SJCRH30 (cell line): ENCODE measurements at places on chromosomes 12 and 14. TPM values are rescaled to one million over a fixed set of nuclear protein-coding genes. Genes with fewer than 3 reads are reported as not detected.

Gene ANO6
- 55.1 and 60.7 TPM in 2 replicates for total RNA-seq

Gene KSR2
- total RNA-seq, result 0.05 and 0.06 TPM in 2 replicates

Gene IRAK3
- 49.8 and 57.3 TPM in 2 replicates for total RNA-seq

- H3K4me1 ChIP-seq, result no peaks in the 10 kb centered on the region
- no peak overlapping the region for H3K4me3 ChIP-seq
- peak; percentile 65 for DNase-seq
- H3K27me3 ChIP-seq, result no peaks in the 10 kb centered on the region
Observed at GRCh38 chr14:43894534-43894933, 612.5 kb downstream of the FSCB start.

- no peak overlapping the region for H3K4me3 ChIP-seq
- no peak overlapping the region for H3K27ac ChIP-seq
- no peak for DNase-seq
- no peaks in the 10 kb centered on the region for H3K4me1 ChIP-seq
- no peaks in the 10 kb centered on the region for H3K27me3 ChIP-seq
- no peaks in the 10 kb centered on the region for H3K36me3 ChIP-seq
Observed at GRCh38 chr14:99079061-99079727, 192.8 kb downstream of the BCL11B start.

DNA sequence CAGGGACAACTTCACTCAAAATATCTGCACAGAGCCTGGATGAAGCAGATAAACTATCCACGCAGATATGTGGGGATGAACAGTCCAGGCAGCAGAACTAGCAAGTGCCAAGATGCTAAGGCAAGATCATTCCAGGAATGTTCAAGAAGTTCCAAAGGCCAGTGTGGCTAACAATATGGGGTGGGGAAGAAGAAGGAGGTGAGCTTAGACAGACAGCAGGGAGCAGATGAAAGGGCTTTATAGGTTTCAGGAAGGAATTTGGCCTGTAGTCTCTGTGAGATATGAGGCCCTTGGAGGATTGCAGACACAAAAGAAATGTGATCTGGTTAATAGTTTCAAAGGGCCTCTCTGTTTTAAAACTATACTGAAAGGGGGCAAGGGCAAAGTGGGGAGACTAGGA, 63.5 kb upstream of the PPM1H start:
- H3K27ac ChIP-seq, result no peak overlapping the region
- H3K36me3 ChIP-seq, result no peaks in the 10 kb centered on the region
- H3K4me1 ChIP-seq, result no peaks in the 10 kb centered on the region
- no peak for DNase-seq
- H3K4me3 ChIP-seq, result no peak overlapping the region

DNA sequence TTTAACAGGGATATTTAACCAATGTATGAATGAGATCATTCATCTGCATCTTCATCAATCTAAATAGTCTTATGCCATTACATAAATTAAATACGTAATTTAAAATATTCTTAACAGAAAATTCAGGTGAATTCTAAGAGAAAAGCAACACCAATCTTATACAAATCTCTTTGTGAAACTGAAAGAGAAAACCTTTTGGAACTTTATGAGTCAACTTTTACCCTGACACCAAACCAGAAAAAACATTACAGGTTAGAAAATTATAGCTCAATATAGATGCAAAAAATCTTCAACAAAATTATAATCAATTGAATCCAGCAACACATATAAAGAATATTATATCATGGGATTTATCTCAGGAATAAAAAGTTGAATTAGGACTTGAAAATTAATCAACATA, 3.4 kb downstream of the GLIPR1L1 start:
- H3K27me3 ChIP-seq, result no peaks in the 10 kb centered on the region
- no peak for DNase-seq
- no peaks in the 10 kb centered on the region for H3K4me1 ChIP-seq
- no peak overlapping the region for H3K4me3 ChIP-seq
- no peak overlapping the region for H3K27ac ChIP-seq

DNA sequence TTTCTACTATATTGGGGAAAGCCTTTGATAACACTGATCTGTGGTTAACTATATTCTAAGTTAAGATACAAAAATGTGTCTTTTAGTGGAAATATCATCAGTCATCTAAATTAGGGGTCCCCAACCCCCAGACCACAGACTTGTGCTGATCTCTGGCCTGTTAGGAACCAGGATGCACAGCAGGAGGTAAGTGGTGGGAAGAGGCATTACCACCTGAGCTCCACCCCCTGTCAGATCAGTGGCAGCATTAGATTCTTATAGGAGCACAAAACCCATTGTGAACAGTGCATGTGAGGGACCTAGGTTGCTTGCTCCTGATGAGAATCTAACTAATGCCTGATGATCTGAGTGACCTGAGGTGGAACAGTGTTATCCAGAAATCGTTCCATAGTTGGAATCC, 28.3 kb upstream of the LIN7A start:
- H3K36me3 ChIP-seq, result no peaks in the 10 kb centered on the region
- no peak overlapping the region for H3K4me3 ChIP-seq
- no peaks in the 10 kb centered on the region for H3K27me3 ChIP-seq
- H3K27ac ChIP-seq, result no peak overlapping the region
- no peak for DNase-seq
- H3K4me1 ChIP-seq, result no peaks in the 10 kb centered on the region

- no peak overlapping the region for H3K4me3 ChIP-seq
- H3K4me1 ChIP-seq, result peaks cover 16% of the 10 kb centered on the region
- no peaks in the 10 kb centered on the region for H3K27me3 ChIP-seq
- no peak for DNase-seq
- H3K27ac ChIP-seq, result no peak overlapping the region
- H3K36me3 ChIP-seq, result no peaks in the 10 kb centered on the region
Observed at GRCh38 chr12:68203460-68203875, 22.1 kb downstream of the IL26 start.

GRCh38 chr12:52528641-52529143, 8.5 kb upstream of the KRT5 start:
- H3K27me3 ChIP-seq, result peaks cover 3% of the 10 kb centered on the region; the same call in 1 of the 2 replicates
- H3K27ac ChIP-seq, result no peak overlapping the region
- H3K4me3 ChIP-seq, result no peak overlapping the region
- no peak for DNase-seq

DNA sequence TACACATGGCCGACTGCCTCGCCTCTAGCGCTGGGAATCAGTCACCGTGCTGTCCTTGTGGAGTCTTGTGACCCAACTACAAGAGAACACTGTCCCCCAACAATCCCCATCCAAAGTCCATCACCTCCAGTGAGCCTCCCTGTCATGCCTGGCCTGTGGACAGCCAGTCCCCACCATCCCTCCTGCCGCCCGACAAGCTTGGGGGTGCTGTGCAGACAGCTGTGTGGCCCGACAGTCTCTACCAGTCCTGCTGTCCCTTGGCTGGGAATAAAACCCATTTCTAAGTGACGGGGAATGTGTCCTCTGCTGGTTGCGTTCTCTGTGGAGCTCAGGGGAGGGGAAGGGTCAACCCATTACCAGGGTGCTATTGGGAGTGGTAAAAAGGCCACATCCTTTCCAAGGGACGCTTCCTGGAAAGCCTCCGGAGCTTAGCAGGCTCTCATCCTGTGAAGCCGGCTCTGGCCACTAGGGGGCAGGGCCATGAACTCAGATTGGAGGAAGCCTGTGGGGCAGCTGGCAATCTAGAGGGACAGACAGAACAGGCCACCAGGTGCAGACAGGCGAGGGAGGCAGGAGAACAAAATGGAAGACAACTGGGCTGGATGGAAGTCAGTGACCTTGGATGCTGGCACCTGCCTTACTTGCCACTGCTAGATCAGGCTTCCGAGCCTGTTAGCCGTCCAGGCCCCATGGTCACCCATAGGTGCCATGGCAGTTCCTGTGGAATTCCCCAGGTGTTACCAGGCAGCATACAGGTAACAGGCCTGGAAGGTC, 12.0 kb upstream of the BLTP3B start:
- peaks cover 23% of the 10 kb centered on the region for H3K4me1 ChIP-seq
- H3K4me3 ChIP-seq, result no peak overlapping the region
- peak overlapping the region; percentile 17; the same call in 1 of the 2 replicates for H3K27ac ChIP-seq
- no peaks in the 10 kb centered on the region for H3K36me3 ChIP-seq
- DNase-seq, result peak; percentile 76

GRCh38 chr14:69333791-69334337, 64.2 kb downstream of the ERH start:
- no peak overlapping the region for H3K4me3 ChIP-seq
- no peak overlapping the region for H3K27ac ChIP-seq

GRCh38 chr12:111664961-111665865, 20.5 kb downstream of the BRAP start:
- DNase-seq, result no peak
- peaks cover 22% of the 10 kb centered on the region for H3K36me3 ChIP-seq
- no peaks in the 10 kb centered on the region for H3K27me3 ChIP-seq
- no peak overlapping the region for H3K4me3 ChIP-seq
- no peaks in the 10 kb centered on the region for H3K4me1 ChIP-seq
- H3K27ac ChIP-seq, result no peak overlapping the region
